ENCODE measurements at places on chromosomes 12 and 14. TPM values are rescaled to one million over a fixed set of nuclear protein-coding genes. Genes with fewer than 3 reads are reported as not detected.

Gene OR10A7
- not detected for total RNA-seq

Gene REP15
- total RNA-seq, result 0.40 TPM

Gene CELA1
- not detected for total RNA-seq

GRCh38 chr12:94109160-94109559, 39.2 kb upstream of the PLXNC1 start:
- no peak for ATAC-seq

DNA sequence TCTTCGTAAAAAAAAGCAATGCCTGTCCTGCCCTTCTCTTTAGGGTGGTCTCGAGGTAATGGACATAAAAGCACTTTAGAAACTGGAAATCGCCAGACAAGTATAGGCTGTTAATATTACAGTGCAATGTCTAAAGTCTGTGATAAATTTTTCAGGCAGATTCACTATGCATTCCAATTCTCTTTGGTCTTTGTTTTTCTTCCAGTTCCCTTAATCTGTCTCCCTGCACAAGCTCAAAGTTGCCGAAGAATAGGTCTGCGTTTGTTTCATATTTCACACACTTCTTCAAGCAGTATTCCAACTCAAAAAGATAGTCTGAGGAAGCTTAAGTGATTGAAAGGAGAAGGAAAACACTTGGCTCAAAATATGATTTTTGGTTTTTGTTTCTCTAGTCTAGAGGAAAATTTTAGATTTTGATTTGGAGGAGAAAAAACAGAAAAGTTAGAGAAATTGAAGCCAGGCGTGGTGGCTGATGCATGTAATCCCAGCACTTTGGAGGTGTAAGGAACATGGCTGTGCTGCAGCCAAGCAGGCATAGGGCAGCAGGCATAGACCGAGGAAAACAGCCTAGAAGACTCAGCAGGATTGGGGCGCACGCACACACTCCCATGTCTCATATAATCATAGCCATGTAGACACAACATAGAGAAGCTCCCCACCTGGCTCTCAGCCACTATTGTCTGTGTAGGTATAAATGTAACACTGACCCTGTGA, 96.2 kb upstream of the TMPO start:
- no peak for ATAC-seq

GRCh38 chr12:67457778-67458665, 188.9 kb downstream of the CAND1 start:
- no peak for ATAC-seq

DNA sequence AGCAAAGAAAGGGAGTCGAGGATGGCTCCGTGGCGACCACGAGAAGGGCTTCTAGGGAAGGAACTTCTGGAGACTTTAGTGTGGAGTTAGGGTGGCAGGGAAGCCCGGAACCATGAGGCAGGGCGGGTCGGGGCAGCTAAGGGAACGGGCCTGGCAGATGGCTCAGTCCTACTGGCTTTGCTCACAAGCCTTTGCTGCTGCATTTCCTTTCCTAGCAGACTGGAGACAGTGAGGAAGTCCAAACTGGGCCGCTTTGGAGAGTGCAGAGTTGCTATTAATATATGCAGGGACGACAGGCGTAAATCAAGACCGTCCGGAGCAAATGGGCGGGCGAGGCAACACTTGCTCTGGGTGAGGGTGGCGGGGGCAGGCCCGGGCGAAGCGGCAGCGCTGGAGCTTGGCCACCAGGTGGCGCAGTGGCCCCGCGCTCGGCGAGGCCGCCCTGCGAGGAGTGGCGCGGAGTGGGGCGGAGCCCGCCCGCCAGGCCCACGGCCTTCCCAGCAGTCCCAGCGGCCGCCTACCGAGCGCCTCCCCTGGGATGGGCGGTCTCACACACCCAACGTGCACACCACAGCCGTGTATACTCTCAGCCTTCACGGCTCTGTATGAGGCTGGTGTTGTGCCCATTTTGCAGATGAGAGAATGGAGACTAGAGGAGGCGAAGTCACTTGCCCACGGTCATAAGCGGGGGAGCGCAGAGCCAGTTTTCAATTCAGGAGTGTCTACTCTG, 24.4 kb upstream of the LRTM2 start:
- peak; percentile 94 for ATAC-seq

Data from esophagus mucosa (tissue), 1 donor.